ENCODE measurements at places on chromosomes 4 and X.

DNA sequence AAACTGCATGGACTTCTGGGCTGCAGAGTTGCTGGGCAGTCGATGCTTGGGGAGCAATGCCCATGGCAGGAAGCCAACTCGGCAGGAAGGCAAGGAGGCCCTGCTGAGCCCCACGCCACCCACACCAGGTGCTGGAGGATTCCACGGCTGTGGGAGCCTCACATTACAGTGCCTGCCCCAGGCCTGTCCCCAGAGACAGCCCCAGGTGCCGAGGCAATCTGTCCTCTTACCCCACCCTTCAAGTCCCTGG, 53.9 kb downstream of the HMX1 start:
- DNase-seq, result no peak

GRCh38 chrX:70445951-70446350, 1.3 kb downstream of the DLG3 start:
- DNase-seq, result no peak

GRCh38 chrX:129791961-129792570, 12.3 kb downstream of the SASH3 start:
- no peak for DNase-seq

GRCh38 chr4:41142376-41143310, 71.7 kb downstream of the APBB2 start:
- DNase-seq, result no peak
